Cortex of kidney (tissue), 1 donor: ENCODE measurements at places on chromosomes 16 and 17.

- DNase-seq = no peak
Measured at GRCh38 chr17:55811536-55811935, 60.7 kb downstream of the PCTP start.

GRCh38 chr17:55659661-55660060, 63.0 kb downstream of the TMEM100 start:
- no peak for DNase-seq

GRCh38 chr17:55322453-55322985, 57.8 kb downstream of the HLF start:
- DNase-seq = no peak

DNA sequence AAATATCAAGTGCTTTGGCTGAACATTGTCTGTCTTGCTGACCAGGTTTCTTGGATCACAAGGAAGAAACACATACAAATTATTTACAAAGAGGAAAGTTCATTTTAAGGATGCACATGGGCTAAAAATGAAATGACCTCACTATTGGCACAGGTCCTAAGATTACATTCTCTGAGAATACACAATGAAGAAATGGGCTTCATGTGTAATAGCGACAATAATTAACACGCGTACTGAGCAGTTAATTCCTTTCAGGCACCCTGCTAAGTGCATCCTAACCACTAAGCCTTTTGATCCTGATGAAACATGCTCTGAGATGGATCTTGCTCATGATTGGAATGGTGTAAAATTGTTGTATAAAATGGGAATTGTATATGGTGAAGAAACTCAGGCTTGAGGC, 429.0 kb downstream of the HS3ST4 start:
- DNase-seq = no peak

DNA sequence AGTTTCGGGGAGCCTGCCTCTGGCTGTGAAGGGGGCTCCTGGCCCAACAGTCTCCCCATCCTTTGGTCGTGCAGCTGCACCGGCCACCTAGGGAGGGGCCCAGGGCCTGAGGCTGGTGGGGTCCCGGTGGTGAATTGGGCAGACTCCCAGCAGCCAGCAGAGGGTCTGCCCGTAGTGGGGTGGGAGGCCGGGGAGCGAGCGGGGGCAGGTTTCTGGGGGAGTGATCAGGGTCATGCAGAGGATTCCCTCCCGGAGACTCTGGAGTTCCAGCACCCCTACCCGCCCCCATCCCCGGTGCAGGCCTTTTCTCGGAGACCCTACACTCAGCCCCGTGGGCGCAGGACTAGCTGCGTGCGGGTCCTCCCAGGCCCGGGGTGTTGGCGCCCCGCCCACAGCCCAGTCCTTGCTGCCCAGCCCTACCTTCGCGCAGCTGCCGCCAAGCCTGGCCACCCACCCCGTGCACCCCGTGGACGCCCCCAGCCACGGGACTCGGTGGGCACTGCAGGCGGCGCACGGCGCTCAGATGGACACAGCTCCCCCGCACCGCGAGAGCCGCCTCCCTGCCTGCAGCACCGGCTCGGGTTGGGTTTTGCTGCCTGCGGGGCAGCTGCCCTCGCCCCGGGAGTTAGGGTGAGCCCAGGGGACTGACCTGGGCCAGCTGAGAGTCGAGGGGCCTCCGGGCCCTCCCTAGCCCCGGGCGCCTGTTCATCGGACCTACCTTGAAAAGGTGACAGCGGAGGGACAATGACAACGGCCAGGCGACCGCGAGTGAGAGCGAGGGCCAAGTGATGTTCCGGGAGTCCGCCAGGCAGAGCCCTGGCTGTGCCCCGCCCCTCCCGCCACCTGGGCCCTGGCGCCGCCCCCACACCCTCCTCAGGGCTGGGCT, at the start of gene GNG13:
TSS of gene GNG13 (minus strand) at position 787 of the 886 bp plus-strand sequence. CDS start 1,657 bp downstream, outside the sequence.
- no peak for DNase-seq

- DNase-seq = no peak
Measured at GRCh38 chr17:62703776-62704380, 76.4 kb downstream of the MRC2 start.

- DNase-seq = no peak
Measured at GRCh38 chr16:67444259-67445125, 13.6 kb downstream of the HSD11B2 start.

DNA sequence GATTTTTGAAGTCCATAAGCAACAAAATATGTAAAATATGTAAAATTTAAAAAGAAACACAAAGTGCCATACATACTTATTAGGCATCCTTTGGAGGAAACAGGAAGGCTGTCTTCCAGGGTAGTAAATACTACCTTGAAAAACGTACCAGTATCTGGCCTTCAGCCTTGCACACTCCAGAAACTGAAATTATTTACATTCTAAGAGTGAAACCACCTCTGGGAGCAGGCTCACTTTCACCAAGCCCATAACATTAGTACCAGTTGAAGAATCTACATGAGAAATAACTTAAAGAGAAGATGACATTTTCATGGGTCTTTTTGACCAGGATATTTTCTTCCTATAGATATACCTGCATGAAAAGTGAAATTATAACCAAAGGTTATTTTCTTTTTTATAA, 6.4 kb downstream of the KRTAP9-1 start:
- DNase-seq = no peak

DNA sequence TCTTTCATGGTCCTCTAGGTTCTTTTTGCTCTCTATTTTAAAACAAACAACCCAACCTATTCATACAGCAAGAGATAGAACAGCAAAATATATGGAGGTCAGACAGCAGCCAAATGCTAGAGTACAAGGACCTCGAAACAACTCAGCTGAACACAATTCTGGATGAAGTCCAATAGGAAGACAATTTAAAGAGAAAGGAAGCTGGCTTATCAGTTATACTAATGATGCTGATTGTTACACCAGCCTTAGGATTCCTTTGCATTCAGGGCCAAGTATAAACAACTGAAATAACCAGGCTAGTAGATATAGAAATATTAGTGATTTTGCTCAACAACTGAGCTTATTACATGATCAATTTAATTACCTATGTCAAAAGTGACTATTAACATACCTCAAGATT, 2.5 kb downstream of the SSH2 start:
- DNase-seq = no peak

DNA sequence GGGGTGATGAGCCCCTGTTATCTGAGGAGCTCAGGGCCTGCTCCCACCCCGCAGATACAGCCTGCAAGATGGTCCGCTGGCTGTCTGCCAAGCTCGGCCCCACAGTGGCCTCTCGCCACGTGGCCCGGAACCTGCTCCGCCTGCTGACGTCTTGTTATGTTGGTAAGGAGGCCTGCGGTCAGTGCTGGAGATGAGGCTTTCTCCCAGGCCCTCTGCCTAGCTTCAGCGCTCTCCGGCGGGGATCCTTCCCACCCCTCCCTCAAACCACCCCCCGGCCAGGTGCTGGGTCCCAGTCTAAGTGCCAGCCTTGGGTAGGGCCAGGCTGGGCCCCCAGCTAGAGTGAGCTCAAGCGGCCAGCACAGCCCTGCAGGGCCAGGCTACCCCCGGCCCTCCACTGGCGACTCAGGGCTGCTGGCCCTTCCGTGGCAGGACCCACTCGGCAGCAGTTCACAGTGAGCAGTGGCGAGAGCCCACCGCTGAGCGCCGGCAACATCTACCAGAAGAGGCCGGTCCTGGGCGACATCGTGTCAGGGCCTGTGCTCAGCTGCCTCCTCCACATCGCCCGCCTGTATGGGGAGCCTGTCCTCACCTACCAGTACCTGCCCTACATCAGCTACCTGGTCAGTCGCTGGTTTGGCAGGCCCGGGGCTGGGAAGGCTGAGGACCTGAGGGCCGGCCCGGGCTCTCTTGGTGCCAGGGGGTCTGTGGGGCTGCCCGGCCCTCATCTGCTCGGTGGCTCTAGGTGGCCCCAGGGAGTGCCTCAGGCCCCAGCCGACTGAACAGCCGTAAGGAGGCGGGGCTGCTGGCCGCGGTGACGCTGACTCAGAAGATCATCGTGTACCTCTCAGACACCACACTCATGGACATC, 6.1 kb downstream of the WDR81 start:
- no peak for DNase-seq

DNA sequence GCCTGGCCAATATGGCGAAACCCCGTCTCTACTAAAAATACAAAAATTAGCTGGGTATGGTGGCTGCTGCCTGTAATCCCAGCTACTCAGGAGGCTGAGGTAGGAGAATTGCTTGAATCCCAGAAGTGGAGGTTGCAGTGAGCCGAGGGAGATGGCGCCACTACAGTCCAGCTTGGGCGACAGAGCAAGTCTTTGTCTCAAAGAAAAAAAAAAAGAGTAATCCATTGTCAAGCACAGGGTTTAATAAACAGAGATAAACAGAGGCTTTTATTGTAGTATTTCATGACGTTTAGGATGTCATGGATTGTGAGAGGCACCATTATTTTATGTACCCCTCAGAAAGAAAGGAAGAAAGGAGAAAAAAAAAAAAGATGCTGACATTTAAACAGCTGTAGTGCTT, 75.2 kb upstream of the RNU2-1 start:
- DNase-seq = no peak

GRCh38 chr16:14015033-14015432, 56.1 kb upstream of the MRTFB start:
- no peak for DNase-seq

GRCh38 chr17:30279156-30279555, 12.6 kb downstream of the BLMH start:
- no peak for DNase-seq

DNA sequence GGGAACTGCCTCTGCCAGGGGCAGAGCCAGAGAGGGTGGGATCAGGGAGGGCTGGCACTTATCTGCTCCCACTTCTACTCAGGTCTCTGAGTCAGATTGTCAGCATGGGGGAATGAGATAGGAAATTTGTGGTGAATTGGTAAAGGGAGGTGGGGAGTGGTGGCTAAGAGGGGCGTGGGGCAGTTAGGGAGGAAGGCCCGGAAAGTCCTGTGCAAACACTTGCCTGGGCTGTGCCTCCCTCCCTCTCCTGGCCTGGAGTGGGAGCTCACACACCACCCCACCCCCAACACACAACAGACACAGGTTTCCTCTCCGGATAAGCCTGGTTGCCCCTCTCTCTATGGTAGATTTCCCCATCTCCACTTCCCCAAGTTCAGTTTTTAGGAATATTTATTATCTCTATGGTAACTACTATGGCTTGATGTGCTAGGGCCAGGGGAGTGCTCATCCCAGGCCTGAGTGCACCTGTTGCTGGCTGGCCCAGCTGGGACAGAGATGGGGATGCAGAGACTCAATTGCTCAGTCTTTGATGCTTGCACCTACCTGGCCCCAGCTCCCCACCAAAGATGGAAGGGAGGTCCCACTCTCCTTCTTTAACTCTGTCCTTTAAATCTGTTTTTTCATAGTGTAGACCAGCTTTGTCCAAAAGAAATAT, 2.7 kb downstream of the SPNS2 start:
- DNase-seq = no peak

GRCh38 chr16:4686497-4687210, 6.7 kb upstream of the NUDT16L1 start:
- DNase-seq = no peak

GRCh38 chr17:49290690-49291359, 60.2 kb upstream of the PHOSPHO1 start:
- DNase-seq = no peak

DNA sequence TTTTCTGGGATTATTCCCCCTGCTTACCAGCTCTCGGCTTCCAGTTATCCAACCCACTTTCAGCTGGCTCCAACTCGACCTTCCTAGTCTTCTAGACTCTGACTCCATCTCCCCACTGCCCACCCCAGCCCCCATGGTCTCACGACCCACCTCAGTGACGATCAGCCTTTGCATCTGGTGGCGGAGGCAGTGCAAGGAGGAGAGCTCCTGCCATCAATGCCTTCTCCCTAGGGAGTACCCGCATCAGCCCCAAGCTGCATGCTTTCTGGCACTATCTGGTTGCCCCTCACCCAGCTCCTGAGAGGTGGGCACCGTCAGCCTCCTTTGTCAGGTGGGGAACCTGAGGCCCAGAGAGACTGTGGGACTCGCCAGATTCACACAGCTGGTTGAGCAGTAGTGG, 72.6 kb upstream of the RPL38 start:
- DNase-seq = no peak

DNA sequence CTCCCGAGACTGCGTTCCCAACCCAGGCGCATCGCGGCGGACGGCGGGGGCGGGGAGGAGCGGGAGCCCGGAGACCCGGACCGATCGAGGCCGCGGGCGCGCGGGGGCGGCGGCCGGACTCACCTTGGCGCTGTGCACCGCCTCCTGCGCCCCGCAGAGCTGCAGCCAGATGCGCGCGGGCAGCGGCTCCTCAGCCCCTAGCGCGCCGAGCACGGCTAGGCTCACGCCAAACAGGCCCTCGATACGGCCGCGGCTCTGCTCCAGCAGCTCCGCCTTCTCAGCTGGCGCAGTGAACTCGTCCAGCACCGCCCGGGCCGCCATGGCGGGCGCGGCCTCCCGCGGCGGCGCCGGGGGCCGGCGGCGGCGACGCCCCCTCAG, 339 bp downstream of the N4BP1 start:
- no peak for DNase-seq

DNA sequence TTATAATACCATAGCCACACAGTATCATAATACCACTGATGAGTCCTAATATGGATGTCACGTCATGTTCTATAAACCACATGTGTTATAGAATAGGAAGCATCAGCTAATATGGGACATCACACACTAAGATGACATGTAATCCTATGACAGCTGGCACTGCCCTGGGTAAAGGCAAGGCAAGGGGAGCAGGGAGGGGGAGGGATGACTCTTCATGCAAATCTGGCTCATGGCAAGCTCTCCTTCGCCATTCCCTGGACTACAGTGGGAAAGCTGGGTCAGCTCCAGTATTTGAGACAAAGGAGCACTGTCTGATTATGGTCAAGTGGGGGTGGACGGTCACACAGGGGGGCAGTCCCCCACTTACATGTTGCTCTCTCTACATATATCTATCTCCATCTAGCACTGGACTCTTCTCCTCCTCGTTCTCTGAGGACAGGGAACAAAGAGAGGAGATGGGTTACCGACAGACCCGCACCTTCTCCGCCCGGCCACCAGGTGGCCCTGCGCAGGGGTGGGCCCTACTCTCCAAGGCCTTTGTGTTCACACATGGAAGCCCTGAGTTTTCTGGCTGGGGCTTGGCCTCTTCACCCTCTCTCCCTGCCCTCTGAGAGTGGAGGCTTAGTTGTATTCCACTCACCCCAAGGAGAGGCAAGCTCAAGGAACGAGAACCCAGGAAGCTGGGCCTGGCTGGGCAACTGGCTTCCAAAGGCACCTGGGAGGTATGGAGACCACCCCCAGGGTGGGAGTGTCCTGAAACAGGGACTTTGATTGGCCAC, 23.4 kb upstream of the MPO start:
- no peak for DNase-seq

- DNase-seq = no peak
Measured at GRCh38 chr16:73057291-73058210, 9.6 kb upstream of the ZFHX3 start.
